ENCODE measurements at places on chromosomes 1 and 21.
A peak's percentile ranks its signal among the peaks of the same experiment; 100 is the strongest.

GRCh38 chr1:211697356-211697755 lies 21.9 kb upstream of the NEK2 start:
- no peak for DNase-seq

DNA sequence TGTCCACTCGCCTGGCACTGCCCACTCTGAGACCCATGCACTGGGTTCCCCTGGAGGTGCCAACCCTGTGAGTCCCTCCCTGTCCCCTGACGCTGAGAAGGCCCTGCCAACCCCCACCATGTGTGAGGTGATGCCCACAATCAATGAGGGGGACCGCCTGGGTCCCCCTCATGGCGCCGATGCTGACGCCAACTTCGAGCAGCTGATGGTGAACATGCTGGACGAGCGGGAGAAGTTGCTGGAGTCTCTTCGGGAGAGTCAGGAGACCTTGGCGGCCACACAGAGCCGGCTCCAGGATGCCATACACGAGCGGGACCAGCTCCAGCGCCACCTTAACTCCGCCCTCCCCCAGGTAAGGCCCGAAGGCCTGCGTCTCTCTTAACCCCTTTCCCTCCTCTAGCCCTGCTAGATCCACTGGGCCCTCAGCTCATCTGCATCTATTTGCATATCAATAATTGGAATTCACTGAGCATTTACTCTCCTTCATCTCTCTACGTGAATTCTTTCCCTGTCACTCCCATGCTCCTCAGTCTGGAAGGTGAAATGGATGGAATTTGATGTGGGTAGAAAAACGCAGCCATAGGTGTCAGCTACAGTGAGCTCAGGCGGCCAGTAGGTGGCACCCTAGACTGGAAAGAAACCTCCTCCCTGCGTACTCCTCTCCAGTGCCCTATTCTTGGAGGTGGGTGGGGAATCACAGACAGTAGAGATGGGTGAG lies 12.8 kb downstream of the PPFIA4 start:
- peak; percentile 61 for DNase-seq

- DNase-seq = no peak
Measured at GRCh38 chr1:171139890-171140289, 45.2 kb upstream of the FMO2 start.

GRCh38 chr1:63119575-63120155 lies 202.7 kb upstream of the FOXD3 start:
- DNase-seq = peak; percentile 34

GRCh38 chr1:210251680-210252490 lies 19.3 kb downstream of the SERTAD4 start:
- DNase-seq = no peak

DNA sequence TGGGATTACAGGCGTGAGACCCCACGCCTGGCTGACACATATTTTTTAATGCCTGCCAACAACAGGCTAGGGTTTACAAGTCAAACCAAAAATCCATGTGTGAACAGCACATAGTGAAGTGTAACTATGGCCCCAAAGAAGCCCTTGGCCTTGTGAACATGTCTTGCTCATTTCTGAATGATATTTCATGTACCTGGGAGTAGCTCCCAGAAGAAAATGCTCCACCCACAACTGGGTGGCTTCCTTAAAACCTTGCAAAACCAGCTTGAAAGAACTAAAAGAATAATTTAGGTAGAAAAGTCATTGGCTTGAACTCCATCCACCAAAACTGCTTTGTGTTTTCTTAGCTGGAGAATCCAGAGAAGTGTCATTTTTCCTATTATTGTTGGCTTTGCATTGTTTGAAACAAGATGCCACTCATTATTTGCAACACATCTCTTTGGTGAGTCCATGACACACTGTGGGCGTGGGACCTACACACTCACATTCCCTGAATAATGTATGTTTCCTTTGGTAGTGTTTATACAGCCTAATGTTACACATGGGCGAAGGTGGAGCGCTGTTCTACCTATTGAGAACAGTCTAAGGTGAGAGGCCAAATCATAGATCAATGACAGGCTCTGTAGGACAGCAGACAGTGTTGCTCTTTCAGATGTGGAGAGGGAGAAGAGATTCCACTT lies 28.5 kb upstream of the SDE2 start:
- DNase-seq = no peak

DNA sequence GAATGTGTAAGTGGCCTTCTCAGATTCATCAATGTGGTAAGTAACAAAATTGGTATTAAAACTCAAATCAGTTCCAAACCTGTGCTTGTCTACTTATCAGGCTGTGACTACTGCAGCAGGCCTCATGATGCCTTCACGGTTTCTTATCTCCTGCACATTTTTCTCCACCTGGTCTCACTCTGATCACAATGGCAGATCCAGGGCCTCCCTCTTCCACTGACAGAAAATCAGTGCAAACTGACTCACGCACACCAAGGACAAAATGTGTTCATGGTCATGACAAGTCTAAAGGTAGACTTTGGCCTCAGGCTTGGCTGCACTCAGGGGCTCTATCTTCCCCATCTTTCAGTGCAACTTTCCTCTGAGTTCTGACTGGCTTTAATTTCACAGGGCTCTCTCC lies 56.7 kb upstream of the ATP1A1 start:
- DNase-seq = no peak

GRCh38 chr1:232628335-232629249 lies 1.3 kb downstream of the SIPA1L2 start:
- DNase-seq = peak; percentile 44

- DNase-seq = no peak
Measured at GRCh38 chr1:209038735-209039134, 544.8 kb upstream of the CAMK1G start.

GRCh38 chr1:207849016-207849415 lies 61.9 kb downstream of the CD34 start:
- no peak for DNase-seq

DNA sequence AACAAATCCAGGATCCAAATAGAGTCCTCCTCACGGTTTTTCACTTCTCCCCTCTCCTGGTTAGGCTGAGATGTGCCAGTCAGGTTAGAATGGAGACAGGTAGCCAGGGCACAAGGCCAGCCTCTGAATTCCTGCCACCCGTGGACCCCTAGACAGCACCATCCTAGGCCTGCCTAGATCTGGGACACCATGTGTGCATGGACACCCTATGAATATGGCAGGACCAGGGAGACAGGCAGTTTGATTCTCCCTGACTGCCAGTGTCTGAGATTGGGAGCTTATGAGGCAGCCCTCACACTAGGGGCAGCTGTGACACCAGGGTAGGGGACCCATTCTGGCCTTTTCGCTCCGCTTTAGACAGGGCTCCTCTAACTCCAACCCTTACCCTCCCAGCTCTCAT lies 7.5 kb downstream of the AVPR1B start:
- no peak for DNase-seq
